ENCODE measurements at places on chromosomes 5 and 9.

DNA sequence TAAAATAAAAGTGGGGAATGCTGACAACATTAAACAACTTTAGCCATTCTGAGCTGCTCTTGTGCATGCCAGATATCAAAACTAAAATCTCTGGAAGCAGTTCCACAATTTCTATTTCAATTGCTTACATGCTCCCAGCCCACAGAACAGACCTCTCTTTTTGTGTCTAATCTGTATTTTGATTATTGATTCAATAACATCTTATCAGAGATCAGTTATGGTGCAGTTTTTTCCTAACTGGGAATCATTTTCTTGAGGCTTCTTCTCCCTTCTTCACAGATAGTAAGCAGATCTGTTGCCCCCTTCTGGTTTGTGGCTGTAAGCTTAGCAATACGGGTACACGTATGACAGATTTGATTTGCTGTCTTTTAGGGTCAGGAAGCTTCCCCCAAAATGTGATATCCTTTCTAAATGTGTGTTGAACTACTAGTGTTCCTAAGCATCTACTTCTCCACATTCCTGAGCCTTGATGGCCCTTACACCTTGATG is 39.4 kb downstream of the MRPS27 start:
- no peak for DNase-seq

DNA sequence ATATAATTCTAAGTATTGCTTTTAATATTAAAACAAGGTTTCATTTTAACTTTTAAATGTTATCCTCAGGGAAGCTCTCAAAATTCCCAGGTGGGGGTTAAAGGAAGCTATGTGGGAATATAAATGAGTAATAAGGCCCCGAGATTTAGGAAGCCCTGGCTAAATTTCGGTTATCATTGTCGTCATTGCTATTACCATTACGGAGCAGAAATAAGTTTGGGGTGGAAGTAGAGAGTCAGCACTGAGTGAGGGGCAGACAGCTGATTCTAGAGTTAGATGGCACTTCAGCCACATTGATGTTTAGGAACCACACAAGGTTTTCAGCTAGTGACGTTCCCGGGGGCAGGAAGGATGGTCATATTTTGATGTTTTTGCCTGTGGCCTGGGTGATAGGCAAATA is 74.9 kb downstream of the NREP start:
- no peak for DNase-seq

DNA sequence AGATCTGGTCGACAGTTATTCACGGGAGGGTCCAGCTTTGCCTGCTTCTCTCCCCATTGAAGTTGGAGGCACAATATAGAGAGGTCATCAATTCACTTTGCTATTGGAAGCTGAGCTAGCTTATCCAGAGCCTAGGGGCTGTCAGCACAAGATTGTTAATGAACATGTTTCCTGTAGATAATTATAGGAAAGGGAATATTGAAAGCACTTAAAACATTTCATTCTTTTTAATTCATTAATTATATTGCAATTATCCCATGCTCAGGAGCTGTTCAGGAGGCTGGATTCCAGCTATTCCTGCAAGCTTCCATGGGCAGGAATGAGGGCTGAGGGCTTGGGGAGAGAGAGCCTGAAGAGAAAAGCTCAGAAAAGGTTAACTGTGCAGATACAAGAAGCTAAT is 153.1 kb upstream of the BRINP1 start:
- no peak for DNase-seq

- DNase-seq, result no peak
Measured at GRCh38 chr9:78923966-78924659, 627.2 kb downstream of the PSAT1 start.

Data from CD4-positive, alpha-beta T cell treated with Interleukin-6 at 100 ng/mL for 8 hours (primary cell).